M059J (cell line): ENCODE measurements at places on chromosomes 16 and 17. TPM values are rescaled to one million over a fixed set of nuclear protein-coding genes. Genes with fewer than 3 reads are reported as not detected.

The OR4D1 gene
- not detected in 2 replicates for total RNA-seq

The MFAP4 gene
- total RNA-seq, result 0.07 TPM in 1 of 2 replicates, not detected in the other

The APRT gene
- 136 and 151 TPM in 2 replicates for total RNA-seq

The ALDH3A2 gene
- 62.5 and 81.8 TPM in 2 replicates for total RNA-seq

The CMTM2 gene
- total RNA-seq, result not detected in 2 replicates

The SULT1A2 gene
- not detected in 2 replicates for total RNA-seq

The RAB11FIP4 gene
- 2.0 and 2.7 TPM in 2 replicates for total RNA-seq

The SHCBP1 gene
- 32.0 and 62.4 TPM in 2 replicates for total RNA-seq

The HSD17B2 gene
- 16.0 and 28.0 TPM in 2 replicates for total RNA-seq
